Kidney (tissue), 22 donors: ENCODE measurements at places on chromosomes 16 and 17. TPM values are rescaled to one million over a fixed set of nuclear protein-coding genes. Genes with fewer than 3 reads are reported as not detected.
A peak's percentile ranks its signal among the peaks of the same experiment; 100 is the strongest.

- DNase-seq: no peak
Measured at GRCh38 chr16:69239851-69240250, 52.9 kb downstream of the SNTB2 start.

GRCh38 chr17:39143552-39144093 is 7.8 kb downstream of the PLXDC1 start:
- DNase-seq: no peak

- no peak for DNase-seq
Measured at GRCh38 chr16:12539185-12539929, 264.3 kb downstream of the CPPED1 start.

DNA sequence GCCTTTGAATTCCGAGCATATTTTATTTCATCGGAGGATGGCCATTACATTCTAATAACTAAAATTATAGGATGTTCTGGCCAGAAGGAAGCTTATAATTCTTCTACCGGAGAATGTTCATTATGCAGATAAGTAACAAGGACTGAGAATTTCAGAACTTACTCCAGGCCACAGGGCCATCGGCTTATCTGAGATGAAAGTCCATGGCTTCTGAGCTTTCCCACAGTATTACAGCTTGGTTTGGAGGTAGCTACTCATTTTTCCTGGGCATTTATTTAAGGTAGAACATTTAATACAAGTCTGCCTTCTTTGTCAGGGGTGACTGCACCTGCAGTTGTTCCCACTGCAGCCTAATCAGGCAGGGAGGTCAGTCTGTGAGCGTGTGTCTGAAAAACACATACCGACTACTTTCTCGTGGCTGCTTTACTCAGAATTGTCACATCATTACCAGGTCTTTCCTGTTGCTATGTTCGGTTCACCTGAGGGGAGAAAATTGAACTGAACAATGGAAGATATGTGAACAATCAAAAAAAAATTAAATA is 219.7 kb upstream of the CPHXL start:
- DNase-seq: peak; percentile 14

GRCh38 chr17:45248132-45248957 is 13.5 kb downstream of the SPATA32 start:
- peak; percentile 64 for DNase-seq

Gene IL17C
- total RNA-seq: not detected

Gene LRRC37A
- 3.1 TPM for total RNA-seq

GRCh38 chr17:63611354-63611753 is 10.7 kb downstream of the TACO1 start:
- no peak for DNase-seq

Gene RAP1GAP2
- total RNA-seq: 46.2 TPM

Gene CBX8
- total RNA-seq: 6.2 TPM

GRCh38 chr16:28301154-28301553 is 8.8 kb downstream of the SBK1 start:
- DNase-seq: no peak

DNA sequence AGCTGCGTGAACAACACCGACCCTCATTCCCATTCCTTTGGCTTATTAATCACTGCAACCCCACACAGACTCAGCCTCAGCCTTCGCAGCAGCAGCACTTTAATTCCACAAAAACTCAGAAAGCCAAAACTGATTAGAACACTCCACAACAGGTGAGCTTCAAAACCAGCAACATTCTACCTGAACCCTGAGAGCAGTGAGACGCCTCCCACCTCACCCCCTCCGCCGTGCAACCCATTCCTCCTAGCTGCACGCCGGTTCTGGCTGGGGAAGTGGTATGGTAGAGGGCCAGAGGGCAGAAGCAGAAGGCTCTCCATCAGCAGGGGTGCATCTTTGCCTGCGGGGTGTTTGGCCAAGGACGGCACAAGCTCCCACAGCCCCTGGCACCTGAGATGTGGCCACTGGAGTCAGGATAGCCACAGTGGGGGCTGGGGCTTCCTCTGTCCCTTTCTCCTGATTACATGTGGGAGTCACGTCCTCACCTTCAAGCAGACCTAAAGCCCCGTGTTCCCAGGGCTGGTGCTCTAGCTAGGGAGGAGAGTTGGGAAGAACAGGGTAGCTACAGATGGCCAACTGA is 1.6 kb downstream of the BORCS6 start:
- DNase-seq: no peak

DNA sequence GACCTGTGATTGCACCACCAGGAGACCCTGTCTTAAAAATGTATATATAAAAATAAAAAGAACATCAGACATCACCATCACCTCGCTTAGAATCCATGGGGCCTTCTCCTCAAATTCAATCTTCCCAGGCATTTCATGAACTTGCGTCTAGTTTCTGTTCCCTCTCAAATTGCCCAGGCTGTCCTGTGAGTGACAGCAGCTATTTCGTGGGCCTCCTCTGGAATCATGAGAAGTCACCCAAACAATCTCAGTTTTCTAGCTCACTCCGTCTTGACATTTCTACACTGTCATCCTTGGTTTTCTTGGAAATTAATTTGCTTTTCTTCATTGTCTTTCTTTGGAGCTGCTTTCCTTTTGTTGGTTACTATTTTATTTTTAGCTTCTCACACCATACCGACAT is 7.3 kb downstream of the SLC52A1 start:
- DNase-seq: no peak

DNA sequence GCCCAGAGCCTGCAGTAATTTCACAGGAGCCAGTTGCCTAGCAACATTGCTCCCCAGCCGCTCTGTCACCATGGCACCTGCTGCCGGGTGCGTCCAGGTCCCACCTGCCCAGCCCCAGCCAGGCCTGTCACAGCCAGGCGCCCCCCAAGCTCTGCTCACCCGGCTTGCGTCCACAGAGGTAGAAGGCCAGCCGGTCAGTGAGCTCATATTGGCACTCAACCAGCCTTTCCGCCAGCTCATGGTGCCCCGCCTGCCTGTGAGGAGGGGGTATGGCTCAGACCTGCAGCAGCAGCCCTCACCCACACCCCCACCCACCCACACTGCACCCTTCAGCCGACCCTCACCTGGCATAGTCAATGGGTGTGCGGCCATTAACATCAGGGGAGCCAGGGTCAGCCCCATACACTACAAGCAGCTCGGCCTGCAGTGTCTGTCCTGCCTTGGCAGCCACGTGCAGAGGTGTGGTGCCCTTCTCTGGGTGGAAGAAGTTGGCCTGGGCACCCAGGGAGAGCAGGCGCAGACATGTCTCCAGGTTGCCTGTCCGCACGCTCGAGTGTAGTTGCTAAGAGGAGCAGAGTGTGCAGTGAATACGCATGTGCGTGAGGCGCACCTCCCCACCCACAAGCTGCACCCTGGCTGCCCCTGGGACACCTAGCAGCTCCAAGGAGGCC is 7.7 kb downstream of the GIT1 start:
- peak; percentile 73 for DNase-seq

- no peak for DNase-seq
Measured at GRCh38 chr17:35788477-35789368, 6.7 kb downstream of the MMP28 start.

- DNase-seq: peak; percentile 81
Measured at GRCh38 chr17:82320956-82321927, 3.8 kb upstream of the CD7 start.

Gene TMEM114
- total RNA-seq: not detected

DNA sequence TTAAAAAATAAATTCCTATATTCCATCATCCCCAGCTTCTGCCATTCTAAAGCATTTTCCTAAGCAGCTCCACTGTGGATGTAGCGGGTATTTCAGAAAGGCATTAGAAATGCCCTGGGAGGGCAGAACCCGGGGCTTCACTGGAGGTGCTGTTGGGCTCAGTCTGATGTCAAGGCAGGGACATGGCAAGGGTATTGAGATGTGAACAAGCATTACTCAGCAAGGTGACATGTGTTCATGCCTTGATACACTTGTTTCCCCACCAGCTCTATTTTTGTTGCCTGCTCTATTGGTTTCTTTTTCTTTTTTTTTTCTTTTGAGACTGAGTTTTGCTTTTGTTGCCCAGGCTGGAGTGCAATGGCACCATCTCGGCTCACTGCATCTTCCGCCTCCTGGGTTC is 35.7 kb downstream of the ABCC1 start:
- no peak for DNase-seq

Gene KRT15
- total RNA-seq: 2.8 TPM

GRCh38 chr16:1408171-1408837 is 6.2 kb downstream of the UNKL start:
- peak; percentile 97 for DNase-seq

GRCh38 chr17:1312261-1312870 is 32.9 kb downstream of the TRARG1 start:
- peak; percentile 42 for DNase-seq

DNA sequence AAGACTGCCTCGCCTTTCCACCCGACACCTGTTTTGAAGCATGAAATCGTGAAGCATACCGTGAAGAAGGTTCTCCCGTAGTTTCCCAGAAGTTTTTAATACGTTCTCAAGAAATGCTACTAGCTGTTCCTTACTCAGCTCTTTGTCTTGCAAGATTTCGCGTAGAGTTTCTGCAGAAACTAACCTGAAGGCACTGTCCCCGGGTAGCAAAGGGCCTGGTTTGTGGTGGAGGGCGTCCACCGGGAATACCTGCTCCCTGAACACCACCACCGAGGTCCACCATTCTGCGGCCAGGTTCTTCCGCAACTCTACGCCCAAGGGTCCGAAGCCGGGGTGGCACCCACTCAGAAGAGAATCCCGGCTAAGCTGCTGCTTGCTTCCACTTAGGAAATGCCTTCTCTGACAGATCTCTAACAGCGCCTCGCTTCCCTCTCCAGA is 487 bp downstream of the POLG2 start:
- DNase-seq: no peak

DNA sequence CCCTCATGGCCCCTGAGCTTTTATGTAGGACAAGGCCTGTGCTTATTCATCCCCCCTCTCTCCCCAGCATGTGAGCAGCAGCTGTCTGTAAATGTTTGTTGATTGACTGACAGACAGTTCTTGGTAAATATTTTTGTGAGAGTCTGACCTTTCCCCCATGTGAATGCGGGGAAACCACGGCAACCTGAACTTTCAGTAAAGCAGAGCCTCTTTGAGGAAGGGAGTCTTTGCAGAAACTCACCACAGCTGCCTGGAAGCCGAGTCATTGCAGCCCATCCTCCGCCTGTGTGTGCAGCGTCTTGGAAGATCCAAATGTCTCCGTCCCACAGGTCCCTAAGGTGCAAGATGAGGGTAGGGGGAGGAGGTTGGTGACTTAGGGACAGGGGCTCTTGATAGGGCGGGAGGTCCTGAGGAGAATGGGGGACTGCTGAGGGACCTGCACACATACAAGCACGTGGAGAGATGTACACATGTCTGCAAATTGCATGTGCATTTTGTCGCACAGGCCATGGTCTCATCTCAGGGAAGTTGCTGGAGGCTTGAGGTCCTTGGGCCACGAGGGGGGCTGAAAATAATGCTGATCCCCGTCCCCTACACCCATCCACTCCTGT is 23.0 kb upstream of the IL21R start:
- DNase-seq: no peak

DNA sequence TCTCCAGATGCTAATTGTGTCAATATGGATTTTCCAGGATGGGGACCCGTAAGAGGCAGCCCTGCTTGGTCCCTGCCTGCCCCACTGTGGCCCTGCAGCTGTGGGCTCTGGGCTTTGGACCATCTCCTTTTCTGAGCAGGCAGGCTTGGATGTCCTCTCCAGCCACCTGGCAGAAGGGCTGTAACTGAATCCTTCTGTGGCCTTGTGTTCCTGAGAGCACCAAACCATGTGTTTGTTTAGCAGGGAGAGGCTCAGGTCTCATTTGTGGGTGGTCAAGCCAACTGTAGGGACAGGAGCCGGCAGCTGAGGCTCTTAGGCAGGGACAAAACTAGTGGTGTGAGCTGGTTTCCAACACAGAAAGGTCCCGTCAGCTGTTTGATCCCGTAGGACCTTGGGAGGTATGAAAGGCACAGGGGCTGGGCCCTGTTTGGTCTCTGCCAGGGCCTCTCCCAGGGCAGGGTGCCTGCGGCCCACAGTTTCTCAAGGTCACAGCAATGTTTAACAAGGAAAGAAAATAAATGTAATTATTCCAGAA is 18.5 kb downstream of the SEC14L5 start:
- DNase-seq: no peak

GRCh38 chr17:7651665-7652387 is 1.1 kb downstream of the ATP1B2 start:
- peak; percentile 82 for DNase-seq

- peak; percentile 83 for DNase-seq
Measured at GRCh38 chr16:82011199-82011641, at the start of gene SDR42E1. Gene SDR42E1 (minus strand): TSS chr16:82011470. CDS start chr16:82000858, 10,612 bp downstream.

Gene TRIM47
- total RNA-seq: 118 TPM

Gene MT1X
- total RNA-seq: 223 TPM

DNA sequence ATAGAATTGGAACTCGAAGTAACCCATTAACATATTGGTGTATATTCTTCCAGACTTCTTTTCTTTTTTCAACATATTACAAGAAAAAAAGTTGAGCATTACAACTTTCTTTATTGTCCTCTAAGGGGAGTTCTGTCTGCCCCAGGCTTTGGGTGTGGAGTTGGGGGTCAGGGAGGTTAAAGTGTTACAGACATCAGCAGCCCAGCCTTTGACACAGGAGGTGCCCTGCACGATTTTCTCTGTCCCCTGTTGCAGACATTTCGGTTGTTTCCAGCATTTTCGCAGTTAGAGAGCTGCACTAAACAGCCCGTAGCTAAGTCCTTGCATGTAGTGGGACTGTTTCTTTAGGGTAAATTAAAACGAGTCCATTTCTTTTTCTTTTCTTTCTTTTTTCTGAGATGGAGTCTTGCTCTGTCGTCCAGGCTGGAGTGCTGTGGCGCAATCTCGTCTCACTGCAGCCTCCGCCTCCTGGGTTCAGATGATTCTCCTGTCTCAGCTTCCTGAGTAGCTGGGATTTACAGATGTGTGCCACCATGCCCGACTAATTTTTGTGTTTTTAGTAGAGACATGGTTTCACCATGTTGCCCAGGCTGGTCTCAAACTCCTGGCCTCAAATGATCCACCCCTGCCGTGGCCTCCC is 13.4 kb upstream of the ADCY7 start:
- no peak for DNase-seq

Gene TMEM106A
- total RNA-seq: 18.1 TPM

Gene ZNF469
- total RNA-seq: 1.6 TPM

DNA sequence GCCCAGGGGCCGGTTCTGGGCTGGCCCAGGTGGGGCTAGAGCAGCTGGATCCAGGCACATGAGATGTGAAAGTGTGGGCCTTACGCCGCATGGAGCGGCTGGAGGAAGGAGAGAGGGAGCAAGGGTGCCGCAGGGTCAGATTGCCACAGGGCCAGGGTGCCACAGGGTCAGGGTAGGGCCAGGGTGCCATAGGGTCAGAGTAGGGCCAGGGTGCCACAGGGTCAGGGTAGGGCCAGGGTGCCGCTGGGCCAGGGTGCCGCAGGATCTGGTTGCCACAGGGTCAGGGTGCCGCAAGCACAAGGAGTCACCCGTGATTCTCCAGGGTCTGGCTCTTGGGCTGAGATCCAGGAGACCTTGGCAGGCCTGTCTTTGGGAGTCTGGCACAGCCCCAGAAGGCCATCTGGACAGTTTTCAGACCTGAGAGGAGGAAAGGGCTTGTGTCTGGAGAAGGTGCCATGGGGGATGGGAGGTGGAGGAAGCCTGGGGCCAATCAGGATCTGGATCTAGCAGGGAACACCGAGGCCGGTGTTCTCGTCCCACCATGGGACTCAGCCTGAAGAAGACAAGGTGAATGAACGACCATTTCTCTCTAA is 13.1 kb upstream of the LASP1NB start:
- DNase-seq: no peak
